ENCODE measurements at places on chromosomes 4 and X.

DNA sequence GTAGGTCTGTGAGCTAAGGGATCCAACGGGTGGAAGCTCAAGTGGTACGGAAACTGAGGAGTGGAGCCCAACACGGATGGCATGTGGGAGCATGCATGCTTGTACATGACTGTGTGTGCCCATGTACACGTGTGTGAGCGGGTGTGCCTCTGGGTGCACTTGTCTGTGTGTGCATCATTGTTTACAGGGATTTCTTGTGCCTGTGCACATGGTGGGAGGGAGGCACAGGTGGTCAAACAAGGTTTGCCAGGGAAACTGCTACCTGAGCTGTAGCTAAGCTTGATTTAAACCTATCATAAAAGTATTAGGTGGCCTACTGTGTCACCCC is 122.5 kb upstream of the MAMLD1 start:
- DNase-seq, result no peak

DNA sequence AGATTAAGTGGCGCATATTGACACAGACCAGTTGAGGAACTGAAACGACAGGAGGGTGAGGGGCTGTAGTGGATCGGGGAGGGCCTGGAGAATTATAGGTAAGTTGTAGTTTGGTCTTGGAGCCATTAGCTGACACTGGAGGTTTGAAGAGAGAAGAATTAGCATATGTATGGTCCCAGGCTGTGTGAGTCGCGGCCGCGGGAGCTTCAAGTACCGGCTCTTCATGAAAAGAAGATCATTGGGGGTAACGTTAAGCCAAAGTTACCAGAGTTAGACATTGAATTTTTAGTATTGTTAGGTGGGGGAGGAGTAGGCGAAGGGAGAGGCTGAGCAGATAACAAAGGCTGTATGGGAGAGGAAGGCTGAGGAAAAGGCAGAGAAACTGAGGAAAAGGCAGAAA is 56.5 kb downstream of the ZNF674 start:
- DNase-seq, result no peak

DNA sequence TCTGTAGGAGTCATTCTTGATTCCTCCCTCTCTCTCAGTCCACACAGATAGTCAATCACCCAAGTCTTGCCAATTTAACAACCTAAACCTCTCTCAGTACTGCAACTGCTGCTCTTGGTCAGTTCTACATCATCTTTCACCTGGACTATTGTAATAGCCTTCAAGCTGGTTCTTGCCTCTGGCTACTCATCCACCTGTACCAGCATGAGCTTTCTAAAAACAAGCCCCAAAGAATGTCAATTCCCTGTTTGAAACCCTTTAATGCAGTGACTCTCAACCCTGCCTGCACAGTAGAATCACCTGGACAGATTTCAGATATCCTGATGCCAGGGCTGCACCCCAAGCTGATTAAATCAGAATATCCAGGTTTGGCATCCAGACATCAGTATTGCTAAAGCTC is 48.3 kb downstream of the VGLL1 start:
- DNase-seq, result no peak

- DNase-seq, result no peak
Observed at GRCh38 chr4:185772391-185773093, 39.5 kb downstream of the SORBS2 start.

GRCh38 chr4:171017593-171017992 is 795.6 kb upstream of the GALNTL6 start:
- DNase-seq, result no peak

- no peak for DNase-seq
Observed at GRCh38 chr4:38964942-38965775, 67.0 kb downstream of the TMEM156 start.

GRCh38 chr4:80831383-80832361 is 198.8 kb upstream of the BMP3 start:
- DNase-seq, result no peak
